SK-N-SH (cell line): ENCODE measurements at places on chromosomes 7 and 10.

DNA sequence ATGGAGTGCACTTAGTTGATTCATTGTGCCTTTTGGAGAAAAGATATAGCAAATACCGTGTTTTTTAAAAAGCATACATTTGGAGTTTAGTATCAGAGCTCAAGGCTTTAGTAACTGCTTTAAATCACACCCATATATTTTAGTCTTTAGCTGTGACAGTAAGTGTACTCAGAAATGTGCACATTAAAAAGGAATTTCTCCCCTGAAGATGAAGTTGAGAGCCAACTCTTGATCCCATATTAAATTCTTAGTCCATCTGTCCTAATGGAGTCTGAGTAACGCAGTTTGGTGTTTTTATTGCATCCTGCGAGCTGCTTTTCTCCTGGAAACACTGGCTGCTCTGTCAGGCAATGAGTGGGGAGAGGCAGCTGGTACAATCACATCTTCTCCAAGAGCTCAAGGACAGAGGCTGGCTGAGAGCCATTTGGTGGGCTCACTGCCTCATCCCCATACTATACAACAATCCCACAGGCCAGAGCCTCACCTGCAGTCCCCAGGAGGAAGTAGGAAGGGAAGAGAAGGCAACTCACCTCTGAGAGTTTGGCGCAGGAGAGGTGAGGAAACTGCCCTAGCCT lies 473.6 kb upstream of the C7orf33 start:
- no peak for DNase-seq

DNA sequence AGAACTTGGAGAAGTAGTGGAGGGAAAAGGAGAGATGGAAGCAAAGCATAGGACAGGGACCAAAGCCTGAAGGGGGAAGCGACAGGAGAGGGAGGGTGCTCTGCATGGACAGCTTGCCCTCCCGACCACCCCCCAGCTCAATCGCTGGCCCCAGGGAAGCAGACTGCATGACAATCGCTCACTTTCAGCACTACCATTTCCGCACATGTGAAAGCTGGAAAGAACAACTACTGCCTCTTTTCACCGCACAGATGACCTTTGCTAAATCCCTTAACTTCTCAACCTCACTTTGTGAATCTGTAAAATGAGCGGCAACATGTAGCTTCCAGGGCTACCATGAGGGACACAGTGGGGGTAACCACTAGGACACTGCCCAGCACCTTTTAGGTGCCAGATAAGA lies 17.1 kb downstream of the VOPP1 start:
- no peak for DNase-seq

GRCh38 chr7:99788554-99788953 lies 4.6 kb upstream of the CYP3A4 start:
- DNase-seq = no peak

DNA sequence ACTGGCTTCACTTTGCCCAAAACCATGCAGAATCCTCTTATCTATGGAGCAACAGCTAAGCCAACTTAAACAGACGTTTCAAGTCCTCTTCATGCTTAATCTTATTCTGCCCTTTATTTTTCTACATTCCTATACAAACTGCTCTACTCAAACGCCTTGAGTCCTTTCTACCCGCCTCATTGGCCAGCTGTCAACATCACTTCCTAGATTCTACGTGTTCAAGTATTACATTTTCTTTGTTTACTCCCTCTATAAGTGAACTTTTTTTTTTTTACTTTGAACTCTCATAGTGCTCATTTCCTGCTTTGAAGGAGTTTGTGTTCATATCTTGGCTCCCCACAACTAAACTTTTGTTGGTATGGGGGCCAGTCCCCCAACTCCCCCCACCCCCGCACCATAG lies 28.9 kb upstream of the SLC26A5 start:
- DNase-seq = no peak
